ENCODE measurements at places on chromosomes 1 and 21.

GRCh38 chr1:59058665-59059439, 238.0 kb upstream of the FGGY start:
- no peak for DNase-seq

GRCh38 chr1:163535807-163536206, 214.1 kb downstream of the NUF2 start:
- no peak for DNase-seq

- DNase-seq: peak; percentile 86
These were observed 50.4 kb downstream of the TENT5C start for GRCh38 chr1:117656202-117656641.

GRCh38 chr1:156875341-156875615, 14.6 kb downstream of the NTRK1 start:
- no peak for DNase-seq

- no peak for DNase-seq
These were observed 35.7 kb upstream of the EPS8L3 start for GRCh38 chr1:109799445-109799844.

DNA sequence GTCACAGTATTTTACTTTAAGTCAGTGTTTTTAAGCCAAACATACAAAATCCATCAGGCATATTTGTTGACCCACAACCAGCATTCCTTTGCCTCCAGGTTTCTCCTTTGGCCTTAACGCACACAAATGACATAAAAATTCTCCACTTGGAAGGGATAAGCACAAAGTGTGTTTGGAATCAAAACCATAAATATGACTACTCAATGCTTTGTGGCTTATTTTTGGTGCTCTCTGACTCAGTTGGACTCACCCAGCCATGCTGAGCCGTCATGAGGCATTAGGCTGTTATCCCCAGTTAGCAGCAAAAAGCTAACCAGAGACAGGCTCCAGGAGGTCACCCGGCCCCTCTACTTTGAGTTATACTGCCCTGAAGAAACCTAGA, 948 bp downstream of the PRUNE1 start:
- no peak for DNase-seq

- DNase-seq: no peak
These were observed 37.2 kb downstream of the KCNJ6 start for GRCh38 chr21:37878946-37879660.

DNA sequence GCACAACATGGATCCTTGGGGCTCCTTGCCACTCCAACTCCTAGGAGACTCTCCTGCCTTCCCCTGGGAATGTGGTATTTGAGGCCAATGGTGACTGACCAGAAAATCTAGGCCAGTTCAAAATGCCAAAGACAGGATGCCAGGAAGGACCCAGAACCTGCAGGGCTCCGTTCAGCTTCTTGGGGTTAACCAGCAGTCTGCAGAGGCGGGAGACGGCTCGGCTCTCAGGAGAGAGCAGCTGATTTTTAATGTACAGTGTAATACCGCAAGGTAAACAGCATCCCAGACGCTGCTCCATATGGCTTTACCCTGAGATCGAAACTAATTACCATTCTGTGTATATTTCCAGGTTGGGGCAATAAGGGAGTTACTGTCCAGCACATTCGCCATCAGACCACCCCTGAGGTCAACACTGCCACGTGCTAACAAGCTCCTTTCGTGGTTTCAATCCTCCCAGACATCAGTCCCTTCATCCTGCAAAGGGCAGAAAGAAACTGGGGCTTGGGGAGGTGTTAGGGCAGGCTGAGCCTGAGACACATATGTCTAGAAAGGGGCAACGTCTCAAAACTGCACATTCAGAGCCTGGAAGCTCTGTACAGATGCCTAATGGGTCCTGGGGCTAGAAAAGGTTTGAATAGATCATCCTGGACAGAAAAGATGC, 16.7 kb downstream of the ITPKB start:
- DNase-seq: no peak

DNA sequence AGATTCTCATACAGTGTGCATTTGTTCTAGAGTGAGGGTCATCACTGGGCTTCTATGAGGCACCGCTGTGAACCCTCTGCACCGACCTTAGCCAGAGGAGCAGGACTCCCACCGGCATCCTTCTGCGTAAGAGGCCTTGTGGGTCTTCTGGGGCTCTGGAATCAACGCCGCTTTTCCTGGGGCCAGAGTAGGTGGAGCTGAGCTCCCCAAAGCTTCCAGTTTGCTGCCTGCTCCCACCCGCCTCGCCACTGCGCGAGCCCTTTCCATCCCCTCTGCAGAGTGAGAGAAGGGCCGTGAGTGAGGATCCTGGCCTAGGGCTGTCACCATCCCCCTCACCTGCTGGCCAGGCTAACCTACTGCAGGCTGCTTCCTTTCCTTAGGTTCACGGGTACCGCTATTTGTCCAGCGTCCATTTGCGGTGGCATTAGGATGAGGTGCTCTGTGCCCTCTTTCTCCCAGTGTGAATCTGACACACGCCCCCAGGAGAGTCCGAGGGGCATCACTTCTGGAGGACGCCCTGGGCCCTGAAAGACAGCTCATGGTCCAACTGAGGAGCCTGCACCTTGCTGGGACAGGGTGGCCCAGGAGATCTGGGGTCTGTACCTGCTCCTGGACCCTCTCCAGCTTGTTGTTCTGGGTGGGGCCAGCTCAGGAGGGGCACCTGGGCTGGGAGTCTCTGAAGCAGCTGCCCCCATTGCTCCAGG, 36.2 kb downstream of the UMODL1 start:
- no peak for DNase-seq

- no peak for DNase-seq
These were observed 46.6 kb upstream of the DUSP10 start for GRCh38 chr1:221788466-221788865.

- no peak for DNase-seq
These were observed 14.8 kb upstream of the PPM1J start for GRCh38 chr1:112729909-112730308.

GRCh38 chr1:115089420-115090185, at the start of gene TSPAN2:
TSPAN2 (minus strand) TSS chr1:115089503; CDS start chr1:115089432, 71 bp downstream.
- peak; percentile 73 for DNase-seq

GRCh38 chr21:42692688-42693087, 39.3 kb downstream of the PDE9A start:
- DNase-seq: no peak

DNA sequence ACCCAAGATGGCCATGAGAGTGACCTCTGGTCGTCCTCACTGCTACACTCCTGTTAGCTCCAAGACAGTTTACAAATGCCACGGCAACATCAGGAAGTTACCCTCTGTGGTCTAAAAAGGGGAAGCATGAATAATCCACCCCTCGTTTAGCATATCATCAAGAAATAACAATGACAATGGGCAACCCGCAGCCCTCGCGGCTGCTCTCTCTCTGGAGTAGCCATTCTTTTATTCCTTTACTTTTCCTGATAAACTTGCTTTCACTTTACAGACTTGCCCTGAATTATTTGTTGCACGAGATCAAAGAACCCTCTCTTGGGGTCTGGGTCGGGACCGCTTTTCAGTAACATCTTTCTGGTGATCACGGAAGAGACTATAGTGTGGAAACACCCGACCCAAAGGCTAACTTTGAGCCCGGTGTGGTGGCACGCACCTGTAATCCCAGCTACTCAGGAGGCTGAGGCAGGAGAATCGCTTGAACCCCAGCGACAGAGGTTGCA, 19.8 kb upstream of the COX20 start:
- DNase-seq: no peak

GRCh38 chr1:53541761-53542550, 82.8 kb downstream of the DMRTB1 start:
- DNase-seq: no peak

DNA sequence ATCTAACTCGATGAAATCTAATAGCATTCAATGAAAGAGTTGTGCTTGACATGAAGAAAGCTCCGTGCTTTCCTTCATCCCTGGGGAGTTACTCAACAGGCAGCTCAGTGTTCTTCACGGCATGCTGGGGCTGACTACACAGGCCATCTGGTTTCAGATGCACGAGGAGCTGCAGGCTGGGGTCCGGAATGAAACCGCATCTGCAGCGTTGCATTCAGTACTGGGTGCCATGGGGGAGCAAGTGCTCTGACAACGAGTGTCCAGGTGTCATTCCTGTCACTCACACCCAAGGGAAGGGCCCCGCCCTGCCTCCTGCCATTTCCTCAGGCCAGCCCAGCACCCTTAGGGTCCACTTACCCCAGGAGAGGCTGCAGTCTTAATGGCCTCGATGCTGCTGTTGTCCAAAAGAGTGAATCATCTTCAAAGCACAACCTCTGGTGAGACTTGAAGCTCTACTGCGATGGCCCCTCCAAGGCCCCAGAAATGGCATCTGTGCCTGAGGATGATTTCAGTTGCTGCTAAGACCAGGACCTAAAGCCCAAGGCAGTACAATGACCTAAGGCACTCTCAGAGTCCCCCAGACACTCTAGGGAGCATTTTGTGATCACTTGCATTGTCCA, 61.4 kb downstream of the STUM start:
- DNase-seq: no peak

GRCh38 chr1:78373676-78374075, 117.1 kb upstream of the PTGFR start:
- no peak for DNase-seq

GRCh38 chr1:10014016-10014415, 17.0 kb downstream of the RBP7 start:
- no peak for DNase-seq

- DNase-seq: no peak
These were observed 336.9 kb downstream of the KCNT2 start for GRCh38 chr1:196271212-196271947.

DNA sequence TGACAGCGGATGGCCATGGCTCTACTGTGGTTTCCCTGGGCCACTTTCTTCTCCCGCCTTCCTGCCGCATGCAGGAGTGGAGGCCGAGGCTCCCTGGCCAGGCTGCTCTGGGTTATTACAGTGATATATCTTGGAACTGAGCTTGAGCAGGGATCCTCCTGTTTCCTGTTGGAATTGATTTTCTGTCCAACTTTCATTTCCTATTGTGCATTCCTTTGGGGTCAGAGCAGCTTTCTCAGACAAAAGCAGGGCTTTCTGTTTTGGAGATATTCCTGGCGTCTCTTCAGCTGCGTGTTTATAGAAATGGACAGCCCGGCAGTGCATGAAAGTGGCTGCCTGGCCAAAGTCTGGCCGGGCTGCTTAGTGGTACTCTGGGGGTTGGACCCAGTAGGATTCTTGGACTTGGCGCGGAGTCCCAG, 146.4 kb downstream of the KIF26B start:
- DNase-seq: no peak

DNA sequence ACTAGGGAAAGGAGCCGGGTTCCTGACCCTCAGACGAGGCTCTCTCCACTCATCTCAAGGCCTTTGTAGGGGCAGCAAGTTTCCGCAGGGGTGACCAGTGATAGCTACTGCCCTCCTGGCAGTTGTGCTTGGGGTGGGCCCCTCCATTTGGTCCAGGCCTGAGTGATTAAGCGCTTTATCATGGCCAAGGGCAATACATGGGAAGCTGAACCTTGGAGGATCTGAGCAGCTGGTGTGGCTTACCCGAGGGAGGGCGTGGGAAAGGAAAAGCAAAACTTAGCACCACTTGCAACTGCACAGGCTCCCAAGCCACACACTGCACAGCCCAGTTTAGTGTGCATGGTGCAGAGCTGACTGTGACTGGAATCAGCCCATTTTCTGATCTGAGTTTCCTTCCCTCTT, 47.8 kb downstream of the GADD45A start:
- no peak for DNase-seq

- DNase-seq: no peak
These were observed 588 bp upstream of the PACC1 start for GRCh38 chr1:212415107-212415841.

DNA sequence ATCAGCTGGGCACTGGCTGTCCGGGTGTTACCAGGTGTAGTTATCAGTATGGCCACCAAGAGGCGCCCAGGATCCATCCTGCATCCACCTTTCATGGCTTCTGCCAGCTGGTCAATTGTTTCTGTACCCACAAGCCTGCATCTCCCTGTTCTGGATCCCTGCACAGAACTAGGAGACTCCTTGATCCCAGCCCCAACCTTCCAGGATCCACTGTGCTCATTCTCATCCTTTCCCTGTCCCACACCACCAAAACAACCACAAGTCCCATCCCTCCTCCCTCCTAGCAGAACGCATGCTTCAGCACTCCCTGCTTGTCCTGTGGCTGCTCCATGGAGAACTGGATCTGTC, 27.2 kb upstream of the FOXE3 start:
- DNase-seq: peak; percentile 29

- DNase-seq: no peak
These were observed 648.9 kb downstream of the SMYD3 start for GRCh38 chr1:245858022-245858721.
